ENCODE measurements at places on chromosomes 6 and 20.

DNA sequence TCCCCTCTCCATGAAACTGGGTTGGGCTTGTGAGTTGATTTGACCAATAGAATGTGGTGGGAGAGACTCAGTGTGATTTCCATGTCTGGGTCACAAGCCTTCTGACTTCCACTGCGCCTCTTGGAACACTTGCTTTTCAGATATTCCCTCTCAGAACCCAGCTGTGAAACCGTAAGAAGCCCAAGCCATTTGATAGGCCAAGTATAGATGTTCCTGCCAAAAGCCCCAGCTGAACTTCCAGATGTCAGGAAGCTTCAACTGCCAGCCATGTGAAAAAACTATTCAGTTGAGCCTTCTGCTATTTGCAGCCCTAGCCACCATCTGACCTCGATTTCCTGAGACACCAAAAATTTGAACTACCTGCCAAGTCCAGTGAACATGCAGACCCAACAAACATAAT, 387.8 kb upstream of the GJE1 start:
- no peak for DNase-seq

DNA sequence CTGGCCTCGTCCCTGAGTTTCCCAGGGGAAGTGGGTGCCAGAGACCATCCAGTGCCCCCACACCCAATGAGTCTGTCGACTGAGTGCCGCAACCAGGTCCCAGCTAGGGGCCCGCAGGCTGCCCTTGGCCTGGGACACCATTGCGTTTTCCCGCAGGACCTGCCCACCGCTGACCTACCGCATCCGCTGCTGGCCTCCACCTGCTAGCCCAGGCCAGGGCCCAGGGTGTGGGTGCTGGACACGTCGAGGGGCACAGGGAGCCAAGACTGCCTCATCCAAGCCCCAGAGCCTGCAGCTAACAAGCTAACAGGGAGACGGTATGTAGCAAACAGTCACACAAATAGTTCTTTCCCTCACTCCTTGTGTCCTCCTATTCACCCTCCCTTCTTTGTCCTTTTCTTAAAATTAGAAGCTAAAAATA, 97.7 kb downstream of the TMEM242 start:
- DNase-seq, result no peak

DNA sequence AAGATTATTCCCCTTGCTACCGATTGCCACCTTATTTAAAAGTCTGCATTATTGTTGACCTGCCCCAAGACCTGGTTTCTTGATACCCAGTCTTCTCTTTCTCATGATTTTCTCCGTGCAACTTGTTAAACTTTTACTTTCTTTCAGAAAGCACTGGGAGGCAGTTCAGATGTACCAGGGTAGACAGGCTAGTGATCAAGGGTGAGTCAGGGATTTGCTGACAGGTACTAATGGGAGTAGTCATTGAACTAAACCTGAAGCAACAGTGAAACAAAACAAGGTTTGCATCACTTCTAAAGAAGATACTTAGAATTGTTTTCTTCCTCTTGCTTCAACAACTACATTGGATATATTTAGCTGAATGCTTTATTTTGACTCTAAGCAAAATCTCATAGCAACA, 124.4 kb downstream of the KCNQ5 start:
- DNase-seq, result no peak

GRCh38 chr6:40036186-40036585, 101.9 kb upstream of the MOCS1 start:
- no peak for DNase-seq

DNA sequence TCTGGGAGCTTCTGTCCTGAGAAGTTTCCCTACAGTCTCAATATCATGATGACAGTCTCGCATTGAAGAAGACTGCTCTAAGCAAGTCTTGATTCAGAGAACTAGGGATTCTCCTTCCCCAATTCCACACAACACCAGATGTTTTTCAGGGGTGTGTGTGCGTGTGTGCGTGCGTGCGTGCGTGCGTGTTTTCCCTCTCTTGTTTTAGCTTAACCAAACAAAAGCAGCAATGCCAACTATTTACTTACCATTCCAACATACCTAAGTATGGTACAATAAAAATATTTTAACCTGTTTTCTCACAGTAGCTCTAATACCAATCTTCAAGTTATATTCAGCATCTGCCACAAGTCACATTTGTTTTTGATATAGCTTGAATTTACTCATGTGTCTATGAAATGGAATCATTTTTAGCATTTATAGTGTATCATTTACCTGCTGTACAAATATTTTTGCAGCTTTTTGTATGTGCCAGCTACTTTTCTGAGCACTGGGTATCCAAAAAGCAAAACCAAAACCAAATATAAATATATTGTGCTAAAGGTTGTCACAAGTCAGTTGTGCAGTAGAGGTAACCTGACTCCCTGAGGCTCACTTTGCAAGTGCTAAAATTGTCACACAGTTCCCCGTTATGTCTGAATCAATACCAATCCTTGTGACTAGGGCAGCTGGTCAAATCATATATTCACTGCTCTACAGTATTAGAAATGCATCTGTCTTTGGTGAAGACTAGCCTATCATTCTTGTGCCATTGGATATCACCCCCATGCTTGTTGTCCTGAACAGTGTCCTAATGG, 21.7 kb upstream of the MYLIP start:
- DNase-seq, result no peak

- no peak for DNase-seq
These were observed 13.9 kb downstream of the TMEM151B start for GRCh38 chr6:44284121-44284520.

- DNase-seq, result no peak
These were observed 19.0 kb upstream of the KIFC1 start for GRCh38 chr6:33372526-33373123.

GRCh38 chr6:157561414-157561790, 180.4 kb downstream of the ZDHHC14 start:
- DNase-seq, result no peak

Measured in CD4-positive, alpha-beta T cell treated with Interleukin-15 for 4 hours (primary cell).